ENCODE measurements at places on chromosomes 5 and 9. TPM values are rescaled to one million over a fixed set of nuclear protein-coding genes. Genes with fewer than 3 reads are reported as not detected.

Gene WHRN
- polyA plus RNA-seq = 37.3 TPM

Gene ADAMTS6
- polyA plus RNA-seq = 0.08 TPM

Gene BTNL9
- polyA plus RNA-seq = 2.1 TPM

Gene MTX3
- polyA plus RNA-seq = 1.9 TPM

Gene ARL15
- 37.8 TPM for polyA plus RNA-seq

Gene TMEM232
- 1.6 TPM for polyA plus RNA-seq

Gene SUSD3
- polyA plus RNA-seq = 3.9 TPM

Gene NIPSNAP3A
- 38.6 TPM for polyA plus RNA-seq

Gene FBLL1
- 33.1 TPM for polyA plus RNA-seq

Gene PCDHAC1
- 0.81 TPM for polyA plus RNA-seq

Gene SHISAL2B
- not detected for polyA plus RNA-seq

Gene ZNF483
- polyA plus RNA-seq = 2.9 TPM

Gene ITGA2
- polyA plus RNA-seq = 1.0 TPM

Gene C9
- polyA plus RNA-seq = not detected

Gene PCDHA7
- polyA plus RNA-seq = 0.25 TPM

Gene BAAT
- polyA plus RNA-seq = 0.19 TPM

Gene CCDC180
- 1.4 TPM for polyA plus RNA-seq

Gene FCN2
- not detected for polyA plus RNA-seq

Gene TMEM174
- not detected for polyA plus RNA-seq

Gene C5orf22
- polyA plus RNA-seq = 13.3 TPM

Gene PHF24
- polyA plus RNA-seq = 14.7 TPM
